Hypothalamus (tissue), 51 donors: ENCODE measurements at places on chromosomes 11 and 22.

GRCh38 chr11:88435415-88435814 lies 97.9 kb upstream of the CTSC start:
- DNase-seq: no peak

DNA sequence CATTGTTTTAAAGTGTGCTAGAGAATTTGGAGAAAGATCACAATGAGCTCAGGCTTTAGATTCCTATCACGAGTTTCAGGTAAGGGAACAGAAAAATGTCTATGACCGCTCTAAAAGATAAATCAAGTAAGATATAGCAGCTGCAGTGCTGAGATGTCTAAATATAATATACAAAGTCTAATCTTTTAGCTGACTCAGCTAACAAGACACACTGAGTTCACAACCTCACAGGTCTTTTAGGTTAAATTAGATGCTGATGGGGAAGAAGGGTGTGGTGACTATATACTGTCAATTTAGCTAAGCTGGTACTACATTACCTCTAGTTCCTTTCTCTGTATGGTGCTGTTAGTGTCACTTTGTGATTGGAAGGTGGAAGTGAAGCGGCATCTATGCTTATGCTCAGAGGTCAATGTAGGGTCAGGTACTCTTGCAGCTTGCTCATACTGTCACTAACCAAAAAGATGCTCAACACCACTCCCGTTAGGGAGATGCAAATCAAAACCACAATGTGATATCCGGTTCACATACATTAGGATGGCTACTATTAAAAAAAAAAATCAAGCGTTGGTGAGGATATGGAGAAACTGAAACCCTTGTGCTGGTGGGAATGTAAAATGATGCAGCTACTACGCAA lies 283.5 kb downstream of the SWAP70 start:
- DNase-seq: no peak

GRCh38 chr11:129202646-129203045 lies 10.5 kb upstream of the ARHGAP32 start:
- no peak for DNase-seq

DNA sequence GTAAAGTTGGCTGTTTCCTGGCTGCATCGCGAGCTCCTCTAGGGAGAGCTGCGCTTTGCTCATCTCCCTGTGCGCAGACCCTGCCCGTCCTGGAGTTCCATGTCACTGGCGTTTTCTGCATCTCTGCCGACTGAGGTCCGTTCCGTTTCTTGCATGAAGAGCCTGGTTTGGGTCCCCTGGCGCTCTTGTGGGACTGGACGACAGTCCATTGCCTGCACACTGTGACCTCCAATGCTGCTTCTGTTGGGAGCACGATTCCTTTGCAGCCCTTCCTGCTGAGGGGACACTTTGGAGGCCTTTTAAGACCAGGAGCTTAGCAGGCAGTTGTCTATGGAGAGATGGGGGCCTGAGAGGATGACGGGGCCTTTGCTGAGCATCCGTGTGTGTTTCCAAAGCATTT lies 90.3 kb downstream of the TBC1D22A start:
- no peak for DNase-seq

- DNase-seq: no peak
Measured at GRCh38 chr22:37995460-37995859, 11.1 kb upstream of the SOX10 start.

DNA sequence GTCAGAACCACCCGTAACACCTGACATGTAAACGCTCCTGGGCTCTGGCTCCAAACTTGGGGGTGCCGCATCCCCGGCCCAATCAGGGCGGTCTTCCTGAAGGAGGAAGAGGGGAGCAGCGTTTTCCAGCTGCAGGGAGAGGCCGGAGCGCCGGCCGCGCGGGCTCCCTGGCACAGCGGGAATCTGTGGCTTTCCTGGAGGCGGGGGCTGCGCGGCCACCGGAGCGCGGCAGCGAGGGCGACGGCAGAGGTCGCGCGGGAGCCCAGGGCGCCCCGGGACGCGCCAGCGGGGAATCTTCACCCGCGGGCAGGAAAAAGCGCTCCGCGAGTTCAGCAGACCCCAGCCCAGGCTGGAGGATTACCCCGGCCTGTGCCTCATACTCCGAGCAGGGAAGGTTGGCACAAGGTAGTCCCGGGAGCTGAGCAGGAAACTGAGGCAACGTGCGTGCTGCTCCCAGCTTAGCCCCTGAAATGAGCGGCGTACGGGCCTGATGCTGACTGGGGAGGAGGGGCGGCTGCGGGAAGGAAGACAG lies 600 bp upstream of the ESAM start:
- no peak for DNase-seq

DNA sequence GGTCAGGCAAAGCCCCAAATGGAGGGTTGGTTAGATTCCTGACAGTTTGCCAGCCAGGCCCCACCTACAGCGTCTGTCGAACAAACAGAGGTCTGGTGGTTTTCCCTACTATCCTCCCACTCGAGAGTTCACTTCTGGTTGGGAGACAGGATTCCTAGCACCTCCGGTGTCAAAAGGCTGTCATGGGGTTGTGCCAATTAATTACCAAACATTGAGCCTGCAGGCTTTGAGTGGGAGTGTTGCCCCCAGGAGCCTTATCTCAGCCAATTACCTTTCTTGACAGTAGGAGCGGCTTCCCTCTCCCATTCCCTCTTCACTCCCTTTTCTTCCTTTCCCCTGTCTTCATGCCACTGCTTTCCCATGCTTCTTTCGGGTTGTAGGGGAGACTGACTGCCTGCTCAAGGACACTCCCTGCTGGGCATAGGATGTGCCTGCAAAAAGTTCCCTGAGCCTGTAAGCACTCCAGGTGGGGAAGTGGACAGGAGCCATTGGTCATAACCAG lies 4.7 kb upstream of the TTC36 start:
- DNase-seq: no peak

- DNase-seq: no peak
Measured at GRCh38 chr11:33179348-33179803, 18.1 kb upstream of the CSTF3 start.

- no peak for DNase-seq
Measured at GRCh38 chr11:20627026-20627425, 27.6 kb downstream of the SLC6A5 start.

DNA sequence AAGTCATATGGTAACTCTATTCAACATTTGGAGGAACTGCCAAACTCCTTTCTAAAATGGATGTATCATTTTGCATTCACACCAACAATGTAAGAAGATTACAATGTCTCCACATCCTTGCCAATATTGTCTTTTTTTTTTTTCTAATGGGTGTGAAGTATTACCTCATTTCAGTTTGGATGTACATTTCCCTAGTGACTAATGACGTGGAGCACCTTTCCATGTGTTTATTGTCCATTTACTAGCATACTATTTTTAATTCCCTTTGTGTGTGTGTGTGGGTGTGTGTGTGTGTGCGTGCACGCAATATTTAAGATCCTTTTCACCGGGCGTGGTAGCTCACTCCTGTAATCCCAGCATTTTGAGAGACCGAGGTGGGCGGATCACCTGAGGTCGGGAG lies 62.7 kb downstream of the APOL3 start:
- DNase-seq: no peak

DNA sequence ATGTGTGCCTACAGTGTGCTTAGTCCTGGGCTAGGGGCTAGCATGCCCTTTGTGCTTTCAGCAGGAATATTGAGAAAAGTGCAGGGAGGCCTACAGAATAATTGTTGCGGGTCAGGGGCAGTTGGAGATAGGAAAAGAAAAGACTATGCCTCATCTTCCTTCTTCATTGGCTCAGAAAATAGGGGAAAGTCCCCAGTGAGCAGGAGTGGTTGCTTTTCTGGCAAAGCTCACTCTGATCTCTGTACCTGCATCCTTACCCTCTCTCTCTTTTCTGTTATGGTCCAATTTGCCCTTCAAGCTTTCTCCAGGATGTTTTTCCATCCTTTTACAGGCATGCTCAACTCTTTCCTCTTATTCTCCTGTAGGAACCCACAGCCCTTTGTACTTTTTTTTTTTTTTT lies 29.5 kb upstream of the RRM1 start:
- no peak for DNase-seq

- DNase-seq: no peak
Measured at GRCh38 chr11:2883979-2884815, 1.4 kb downstream of the CDKN1C start.

DNA sequence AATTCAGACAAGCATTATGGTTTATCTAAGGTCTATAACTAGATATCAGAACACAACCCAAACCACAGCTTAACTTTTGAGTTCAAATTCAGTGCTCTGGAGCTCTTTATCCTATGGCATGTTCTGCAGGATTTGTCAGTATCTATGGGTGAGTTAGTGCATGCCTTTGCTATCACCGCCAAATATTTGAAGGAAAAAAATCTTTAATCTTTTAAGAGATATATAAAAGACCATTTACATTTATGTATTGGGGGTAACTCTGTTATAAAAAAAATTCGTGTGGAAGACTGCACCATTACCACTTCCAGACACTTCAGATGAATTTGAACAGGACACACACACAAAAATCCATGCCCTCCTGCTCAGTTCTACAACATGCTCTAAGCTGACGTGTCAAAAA lies 313.5 kb upstream of the CHORDC1 start:
- no peak for DNase-seq

DNA sequence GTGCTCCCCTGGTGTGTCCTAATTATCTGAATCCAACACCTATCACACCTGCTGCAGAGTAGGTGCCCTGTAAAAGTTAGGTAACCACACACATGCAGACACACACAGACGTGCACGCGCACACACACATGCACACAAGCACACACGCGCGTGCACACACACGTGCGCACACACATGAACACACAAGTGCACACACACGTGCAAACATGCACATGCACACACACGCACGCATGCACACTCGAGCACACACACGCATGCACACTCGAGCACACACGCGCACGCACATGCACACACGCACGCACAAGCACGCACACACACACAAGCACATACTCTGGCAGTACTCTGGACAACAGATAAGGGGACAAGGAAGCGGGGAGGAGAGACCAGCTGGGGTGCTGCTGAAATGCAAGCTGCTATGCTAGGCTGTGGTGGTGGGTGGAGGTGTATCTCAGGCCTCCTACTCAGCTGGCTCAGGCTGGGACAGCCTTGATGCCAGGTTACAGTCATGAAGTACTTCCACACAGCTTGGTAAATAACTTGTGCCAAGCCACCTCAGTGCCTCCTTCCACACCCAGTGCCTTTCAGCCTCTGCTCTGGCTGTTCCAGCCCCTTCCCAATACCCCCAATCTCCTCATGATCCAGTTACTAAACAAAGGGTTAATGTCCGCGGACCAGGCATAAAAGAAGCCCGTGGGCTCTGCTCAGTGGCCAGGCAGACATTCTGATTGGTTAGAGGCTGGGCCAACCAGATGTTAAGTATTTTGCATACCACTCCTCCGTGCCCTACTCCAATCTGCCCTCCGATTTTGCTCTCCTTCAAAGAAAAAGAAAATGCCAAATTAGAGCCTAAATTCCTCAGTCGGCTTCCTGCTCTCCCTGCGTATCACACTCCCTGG lies 374.1 kb downstream of the TENM4 start:
- no peak for DNase-seq

- DNase-seq: no peak
Measured at GRCh38 chr11:37788141-37788877, 1190.3 kb upstream of the RAG2 start.

- DNase-seq: no peak
Measured at GRCh38 chr22:40376149-40376548, 5.8 kb downstream of the SGSM3 start.

DNA sequence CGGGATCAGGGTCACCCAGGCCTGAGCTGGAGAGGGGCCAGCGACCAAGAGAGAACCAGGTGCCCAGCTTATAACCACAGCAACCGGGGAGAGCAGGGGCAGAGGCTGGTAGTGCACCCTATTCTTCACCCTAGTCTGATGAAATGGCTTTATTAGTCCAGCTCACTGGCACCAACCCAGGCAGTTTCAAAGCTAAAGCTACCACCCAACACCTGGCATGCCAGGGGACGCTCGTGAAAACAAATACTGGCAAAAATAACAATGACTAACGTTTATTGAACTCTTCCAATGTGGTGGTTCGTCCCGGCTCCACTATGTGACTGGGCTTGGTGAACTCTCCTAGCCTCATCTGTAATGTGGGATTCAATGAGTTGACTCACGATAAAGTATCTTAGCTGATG lies 30.6 kb downstream of the SCGB1A1 start:
- DNase-seq: no peak

DNA sequence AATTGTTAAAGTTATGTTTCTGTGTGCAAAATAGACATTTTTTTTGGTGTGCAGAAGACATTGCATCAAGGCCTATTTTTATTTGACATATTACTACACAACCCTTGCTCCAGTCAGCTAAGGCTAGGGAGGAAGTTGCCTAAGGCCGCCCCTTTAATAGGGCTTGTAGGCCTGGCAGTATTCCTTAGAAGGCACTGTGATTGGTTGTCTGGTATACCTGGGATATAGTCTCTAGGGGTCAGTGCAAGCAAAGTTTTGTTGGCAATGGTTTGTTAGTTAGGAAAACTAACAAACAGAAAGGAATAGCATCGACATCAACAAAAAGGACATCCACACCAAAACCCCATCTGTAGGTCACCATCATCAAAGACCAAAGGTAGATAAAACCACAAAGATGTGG lies 16.9 kb downstream of the CCDC15 start:
- DNase-seq: no peak

DNA sequence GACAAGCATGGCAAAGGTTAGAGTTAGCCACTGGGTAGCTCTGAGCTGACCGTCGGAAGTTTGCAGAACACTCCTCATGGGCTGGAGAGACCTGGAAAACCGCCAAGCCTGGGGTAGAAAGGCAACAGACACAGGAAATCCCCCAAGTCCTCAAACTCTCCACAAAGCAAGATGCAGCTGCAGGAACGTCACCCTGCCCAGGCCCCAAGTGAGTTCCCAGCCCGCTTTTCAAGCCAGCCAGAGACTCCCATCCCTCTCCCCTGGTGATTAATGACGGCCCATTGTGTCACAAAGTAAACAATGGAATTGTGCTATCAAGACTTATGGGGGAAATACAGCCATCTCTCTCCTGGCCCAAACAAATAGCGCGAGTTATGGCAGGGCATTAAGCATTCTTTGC lies 633.0 kb downstream of the TBC1D22A start:
- no peak for DNase-seq
